ENCODE measurements at places on chromosomes 11 and 22.

DNA sequence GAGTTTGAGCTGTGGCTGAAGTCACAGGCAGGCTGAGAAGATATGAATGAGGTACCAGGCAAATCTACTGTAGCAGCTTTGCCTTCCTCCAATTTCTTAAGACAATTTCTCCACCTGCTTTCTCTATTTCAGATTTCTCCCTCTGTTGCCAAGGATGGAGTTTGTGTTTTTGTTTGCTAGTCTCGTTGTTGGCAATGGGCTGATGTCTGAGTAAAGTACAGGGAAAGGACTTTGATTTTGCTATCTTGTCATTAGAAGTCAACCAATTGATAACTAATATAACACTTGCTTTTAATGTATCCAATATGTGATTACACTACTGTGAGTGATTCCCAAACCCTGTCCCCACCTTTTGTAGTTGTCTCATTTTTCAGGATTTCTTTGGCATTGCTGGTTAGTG is 40.1 kb upstream of the RRAS2 start:
- DNase-seq, result no peak
- H3K4me1 ChIP-seq, result peaks cover under 1% of the 10 kb centered on the region
- no peak overlapping the region for H3K27ac ChIP-seq
- peaks cover under 1% of the 10 kb centered on the region for H3K36me3 ChIP-seq
- no peak overlapping the region for H3K4me3 ChIP-seq

- no peak for DNase-seq
- H3K4me3 ChIP-seq, result no peak overlapping the region
- H3K27me3 ChIP-seq, result peaks cover 22% of the 10 kb centered on the region
- H3K4me1 ChIP-seq, result no peaks in the 10 kb centered on the region
- no peak overlapping the region for H3K27ac ChIP-seq
- no peaks in the 10 kb centered on the region for H3K36me3 ChIP-seq
Observed at GRCh38 chr22:49159711-49160110, 668.0 kb downstream of the BRD1 start.

DNA sequence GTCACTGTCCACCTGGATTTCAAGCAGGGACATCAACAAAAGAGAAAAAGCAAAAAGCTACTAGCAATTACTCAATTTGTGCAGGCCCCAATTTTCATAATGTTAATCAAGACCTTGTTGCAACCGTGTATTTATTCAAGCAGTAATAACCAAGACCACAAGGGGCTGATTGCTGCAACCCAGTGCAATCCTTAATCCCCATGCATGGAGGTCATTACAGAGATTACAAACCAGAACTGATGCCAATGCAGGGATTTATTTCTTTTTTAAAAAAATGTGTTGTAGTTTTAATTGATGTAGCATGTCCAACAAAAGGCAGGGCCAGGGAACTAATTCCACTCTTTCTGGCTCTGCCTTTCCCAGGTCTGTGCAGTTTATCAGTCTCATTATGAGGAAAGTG is 18.4 kb downstream of the TECTA start:
- no peak for DNase-seq
- H3K27ac ChIP-seq, result no peak overlapping the region
- H3K4me1 ChIP-seq, result no peaks in the 10 kb centered on the region
- no peak overlapping the region for H3K4me3 ChIP-seq
- peaks cover 14% of the 10 kb centered on the region for H3K27me3 ChIP-seq

GRCh38 chr11:12249590-12250260 is 127.6 kb upstream of the PARVA start:
- no peaks in the 10 kb centered on the region for H3K27me3 ChIP-seq
- H3K36me3 ChIP-seq, result peaks cover 10% of the 10 kb centered on the region
- no peaks in the 10 kb centered on the region for H3K4me1 ChIP-seq
- no peak overlapping the region for H3K27ac ChIP-seq
- H3K4me3 ChIP-seq, result no peak overlapping the region

GRCh38 chr11:86988351-86988881 is 33.2 kb upstream of the FZD4 start:
- DNase-seq, result no peak
- peaks cover 36% of the 10 kb centered on the region for H3K27me3 ChIP-seq
- no peak overlapping the region for H3K4me3 ChIP-seq
- H3K36me3 ChIP-seq, result no peaks in the 10 kb centered on the region
- no peak overlapping the region for H3K27ac ChIP-seq

GRCh38 chr11:16976379-16976778 is 37.8 kb downstream of the PLEKHA7 start:
- no peaks in the 10 kb centered on the region for H3K27me3 ChIP-seq
- no peaks in the 10 kb centered on the region for H3K36me3 ChIP-seq
- no peak for DNase-seq
- H3K4me3 ChIP-seq, result no peak overlapping the region
- H3K27ac ChIP-seq, result no peak overlapping the region

- peaks cover 12% of the 10 kb centered on the region for H3K36me3 ChIP-seq
- H3K27ac ChIP-seq, result peak overlapping the region; percentile 90
- H3K4me3 ChIP-seq, result no peak overlapping the region
- peaks cover 23% of the 10 kb centered on the region for H3K4me1 ChIP-seq
- no peak for DNase-seq
- no peaks in the 10 kb centered on the region for H3K27me3 ChIP-seq
Observed at GRCh38 chr11:93663021-93663420, 1.5 kb downstream of the CEP295 start.

DNA sequence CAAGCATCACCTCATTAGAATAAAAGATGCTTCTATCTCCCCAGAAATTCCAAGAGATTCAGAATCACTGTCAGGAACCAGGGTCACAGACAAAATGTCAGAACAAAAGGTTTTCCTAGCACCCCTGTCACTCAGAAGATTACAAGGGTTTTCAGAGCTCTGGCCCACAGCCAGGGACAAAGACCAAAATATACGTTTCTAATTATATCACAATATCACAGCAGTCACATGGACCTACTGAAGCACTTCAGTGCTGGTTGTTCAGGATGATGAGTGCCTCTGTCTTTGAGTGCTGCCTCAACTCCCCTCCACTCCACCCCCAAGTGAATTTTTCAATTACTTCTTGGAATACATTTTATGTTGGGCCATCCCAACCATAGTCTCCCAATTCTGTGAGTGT is 21.9 kb upstream of the RTL6 start:
- H3K27ac ChIP-seq, result no peak overlapping the region
- H3K36me3 ChIP-seq, result peaks cover 3% of the 10 kb centered on the region
- DNase-seq, result no peak
- H3K4me3 ChIP-seq, result no peak overlapping the region

DNA sequence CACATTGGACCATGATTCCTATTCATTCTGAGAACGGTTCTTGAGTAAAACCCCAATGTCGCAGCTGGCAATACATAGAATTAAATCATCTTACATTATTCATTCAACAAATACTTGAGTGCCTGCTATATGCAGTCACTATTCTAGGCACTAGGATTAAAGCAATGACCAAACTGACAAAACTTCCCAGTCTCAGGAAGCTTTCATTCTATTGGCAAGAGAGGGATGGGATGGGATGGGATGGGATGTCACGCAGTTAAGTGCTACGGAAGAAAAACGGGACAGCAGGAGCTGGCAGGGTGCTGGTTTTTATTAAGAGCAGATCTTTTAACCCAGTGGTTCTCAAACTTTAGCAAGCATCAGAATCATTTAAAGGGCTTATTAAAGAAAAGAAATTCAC is 2.9 kb downstream of the PAK1 start:
- peaks cover 21% of the 10 kb centered on the region for H3K27me3 ChIP-seq
- peaks cover 18% of the 10 kb centered on the region for H3K36me3 ChIP-seq
- H3K4me3 ChIP-seq, result no peak overlapping the region
- H3K4me1 ChIP-seq, result peaks cover 13% of the 10 kb centered on the region
- H3K27ac ChIP-seq, result no peak overlapping the region

GRCh38 chr11:25615069-25615468 is 716.9 kb upstream of the ANO3 start:
- H3K27ac ChIP-seq, result no peak overlapping the region
- DNase-seq, result no peak
- H3K4me3 ChIP-seq, result no peak overlapping the region
- no peaks in the 10 kb centered on the region for H3K27me3 ChIP-seq

GRCh38 chr11:30960387-30960992 is 374.3 kb upstream of the MPPED2 start:
- no peaks in the 10 kb centered on the region for H3K4me1 ChIP-seq
- no peak overlapping the region for H3K27ac ChIP-seq
- DNase-seq, result no peak
- H3K4me3 ChIP-seq, result no peak overlapping the region
- no peaks in the 10 kb centered on the region for H3K36me3 ChIP-seq

DNA sequence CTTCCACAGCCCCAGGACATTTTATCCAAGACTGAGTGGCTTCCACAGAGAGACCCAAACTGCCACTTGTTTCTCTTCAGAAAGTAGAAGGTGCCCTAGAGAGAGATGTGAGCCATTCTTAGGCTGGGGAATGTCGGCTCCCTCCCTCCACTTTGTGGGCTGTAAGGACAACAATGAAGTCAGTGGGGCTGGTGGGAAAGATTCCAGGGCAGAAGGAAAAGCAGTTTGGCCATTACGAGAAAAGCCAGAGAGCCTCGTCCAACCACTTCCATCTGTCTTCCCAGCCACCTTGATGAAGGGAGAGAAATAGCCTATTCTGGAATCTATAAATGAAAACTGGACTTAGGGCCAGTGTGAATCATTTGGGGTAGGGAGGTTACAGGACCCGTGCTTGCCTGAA is 382.5 kb downstream of the NXPE2 start:
- H3K27ac ChIP-seq, result no peak overlapping the region
- H3K4me3 ChIP-seq, result no peak overlapping the region
- H3K4me1 ChIP-seq, result no peaks in the 10 kb centered on the region
- no peaks in the 10 kb centered on the region for H3K36me3 ChIP-seq
- H3K27me3 ChIP-seq, result peaks cover 31% of the 10 kb centered on the region

GRCh38 chr11:70509476-70509875 is 111.1 kb downstream of the CTTN start:
- DNase-seq, result no peak
- no peak overlapping the region for H3K4me3 ChIP-seq
- H3K36me3 ChIP-seq, result no peaks in the 10 kb centered on the region
- no peak overlapping the region for H3K27ac ChIP-seq
- no peaks in the 10 kb centered on the region for H3K4me1 ChIP-seq
- H3K27me3 ChIP-seq, result peaks cover 37% of the 10 kb centered on the region

DNA sequence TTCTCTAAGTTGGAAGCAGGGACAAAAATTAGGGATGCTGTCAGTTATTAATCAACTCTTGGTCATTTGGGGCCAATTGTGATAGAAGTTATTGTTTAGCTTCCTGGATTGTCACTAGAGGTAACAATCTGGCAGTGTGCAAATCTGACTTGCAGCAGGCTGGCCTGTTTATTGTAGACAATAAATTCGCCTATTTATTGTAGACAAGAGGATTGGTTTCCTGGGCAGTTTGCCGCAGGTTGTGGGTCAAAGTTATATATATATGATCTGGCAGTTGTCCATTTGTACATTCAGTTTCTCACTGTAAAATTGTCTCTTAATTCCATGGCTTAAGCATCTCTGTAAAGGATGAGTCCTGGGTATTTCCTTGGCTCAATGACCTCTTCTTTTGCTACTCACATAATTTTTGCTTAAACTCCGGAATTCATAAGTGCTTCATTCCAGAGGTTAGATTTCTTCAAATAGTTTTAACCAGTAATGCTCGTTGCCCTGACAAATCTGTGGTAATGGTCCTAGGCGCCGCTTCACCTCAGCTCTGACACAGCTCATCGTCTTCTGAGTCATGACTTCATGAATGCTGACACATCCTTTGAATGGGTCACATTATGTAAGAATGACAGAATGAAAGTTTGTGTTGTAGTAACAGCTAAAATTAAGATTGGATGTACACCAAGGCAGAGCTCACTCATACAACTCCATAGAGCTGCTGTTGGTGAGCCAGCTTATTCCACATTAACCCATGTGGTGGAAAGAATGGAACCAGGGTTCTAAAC is 7.8 kb upstream of the MMP3 start:
- H3K27ac ChIP-seq, result no peak overlapping the region
- peaks cover 2% of the 10 kb centered on the region for H3K36me3 ChIP-seq
- H3K27me3 ChIP-seq, result peaks cover 10% of the 10 kb centered on the region
- no peaks in the 10 kb centered on the region for H3K4me1 ChIP-seq

DNA sequence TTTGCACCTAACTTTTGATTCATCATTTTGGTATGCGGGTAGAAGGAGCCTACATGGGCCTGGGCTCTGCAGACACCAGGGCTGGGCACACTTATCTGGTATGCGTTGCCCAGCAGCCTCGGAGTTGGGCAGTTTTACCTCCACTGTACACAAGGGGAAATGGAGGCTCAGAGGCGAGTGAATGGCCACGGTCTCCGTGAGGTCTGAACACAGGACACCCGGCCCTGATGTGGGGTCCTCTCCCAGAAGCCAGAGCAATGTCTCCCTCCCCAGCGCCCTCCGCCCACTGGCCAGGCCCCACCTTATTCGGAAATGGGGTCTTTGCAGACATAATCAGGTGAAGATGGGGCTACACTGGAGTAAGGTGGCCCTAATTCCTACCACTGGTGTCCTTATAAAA is 43.7 kb downstream of the OSBPL5 start:
- H3K4me1 ChIP-seq, result no peaks in the 10 kb centered on the region
- DNase-seq, result no peak
- H3K27me3 ChIP-seq, result no peaks in the 10 kb centered on the region
- no peak overlapping the region for H3K27ac ChIP-seq
- peaks cover 19% of the 10 kb centered on the region for H3K36me3 ChIP-seq

- peaks cover 36% of the 10 kb centered on the region for H3K27me3 ChIP-seq
- no peak for DNase-seq
Observed at GRCh38 chr22:19631899-19632667, 82.2 kb upstream of the SEPTIN5 start.

GRCh38 chr22:46910624-46911023 is 148.2 kb downstream of the TBC1D22A start:
- peak overlapping the region; percentile 83 for H3K27ac ChIP-seq
- peaks cover 8% of the 10 kb centered on the region for H3K36me3 ChIP-seq
- H3K4me1 ChIP-seq, result peaks cover 25% of the 10 kb centered on the region

- no peaks in the 10 kb centered on the region for H3K27me3 ChIP-seq
- no peak overlapping the region for H3K4me3 ChIP-seq
- peaks cover 12% of the 10 kb centered on the region for H3K36me3 ChIP-seq
- DNase-seq, result no peak
Observed at GRCh38 chr22:17792299-17792698, 18.0 kb upstream of the BID start.

DNA sequence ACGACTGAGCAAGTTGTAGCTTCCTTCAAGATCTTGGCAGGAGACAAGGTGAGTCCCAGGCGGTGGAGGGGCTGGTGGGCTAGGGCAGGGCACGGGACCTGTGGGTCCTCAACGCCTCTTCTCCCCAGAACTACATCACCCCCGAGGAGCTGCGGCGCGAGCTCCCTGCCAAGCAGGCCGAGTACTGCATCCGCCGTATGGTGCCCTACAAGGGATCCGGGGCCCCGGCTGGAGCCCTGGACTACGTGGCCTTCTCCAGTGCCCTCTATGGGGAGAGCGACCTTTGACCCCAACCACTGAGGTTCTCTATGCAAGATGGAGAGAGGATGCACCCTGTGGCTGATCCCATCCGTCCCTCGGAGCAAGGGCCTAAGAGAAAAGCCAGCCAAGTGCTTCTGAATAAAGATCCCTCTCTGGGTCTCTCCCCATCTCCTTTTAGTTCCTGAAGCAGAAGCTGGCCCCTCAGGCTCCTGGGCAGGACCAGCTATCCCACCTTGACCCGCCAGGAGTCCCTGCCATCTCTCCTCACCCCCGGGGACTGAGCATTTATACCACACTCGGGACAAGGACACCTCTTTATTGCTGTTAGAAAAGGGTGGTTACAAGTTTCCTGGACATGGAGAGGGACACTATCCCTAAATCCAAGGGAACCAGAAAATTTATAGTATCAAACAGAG is 5.4 kb downstream of the CTSF start:
- H3K4me1 ChIP-seq, result no peaks in the 10 kb centered on the region
- no peaks in the 10 kb centered on the region for H3K36me3 ChIP-seq
- H3K27me3 ChIP-seq, result no peaks in the 10 kb centered on the region
- no peak for DNase-seq
- H3K27ac ChIP-seq, result no peak overlapping the region

Measured in central memory CD8-positive, alpha-beta T cell (primary cell).